ENCODE measurements at places on chromosomes 6 and 20.
A peak's percentile ranks its signal among the peaks of the same experiment; 100 is the strongest.

DNA sequence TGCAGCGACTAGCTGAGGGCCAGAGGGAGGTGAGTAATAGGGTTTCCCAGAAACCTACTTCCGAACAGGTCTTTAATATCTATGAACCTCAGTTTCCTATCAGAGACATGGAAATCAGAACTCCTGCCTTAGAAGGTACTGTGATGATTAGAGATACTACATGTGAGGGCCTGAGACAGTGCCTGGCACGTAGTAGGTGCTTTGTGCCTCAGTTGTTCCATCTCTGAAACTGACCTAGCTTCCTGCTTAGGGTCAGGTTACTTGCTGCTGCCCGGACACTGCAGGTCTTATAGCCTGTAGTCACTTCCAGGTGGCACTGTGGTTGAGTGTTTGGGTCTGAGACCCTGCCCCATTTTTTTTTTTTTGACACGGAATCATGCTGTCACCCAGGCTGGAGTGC, 20.9 kb downstream of the RAB44 start:
- H3K4me1 ChIP-seq, result no peaks in the 10 kb centered on the region
- H3K36me3 ChIP-seq, result no peaks in the 10 kb centered on the region
- H3K27me3 ChIP-seq, result no peaks in the 10 kb centered on the region
- no peak overlapping the region for H3K4me3 ChIP-seq

DNA sequence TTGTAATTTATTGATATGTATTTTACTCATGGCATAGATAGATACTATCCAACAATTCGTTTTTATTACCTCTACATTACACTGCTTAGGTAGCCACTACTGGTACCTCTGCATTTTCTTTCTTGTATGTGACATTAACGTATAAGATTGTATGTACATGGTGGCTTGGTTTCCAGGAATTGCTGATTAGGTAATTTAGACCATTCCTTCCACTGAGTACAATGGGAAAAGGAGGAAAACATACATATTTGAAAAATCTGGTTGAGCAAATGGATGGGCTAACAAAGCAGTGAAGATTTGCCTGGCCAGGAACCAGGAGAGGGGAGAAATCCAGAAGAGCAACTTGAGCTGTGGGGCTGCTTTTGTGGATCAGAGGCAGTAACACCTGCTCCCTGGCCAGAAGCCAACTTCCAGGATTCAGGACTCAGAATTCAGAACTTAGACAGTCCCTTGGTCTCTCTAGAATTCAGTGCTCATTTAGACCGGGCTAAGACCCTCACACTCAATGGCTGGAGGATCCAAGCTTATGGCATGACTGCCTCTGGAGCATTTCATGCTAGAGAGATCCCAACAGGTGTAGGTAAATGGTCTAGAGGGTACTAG, 17.9 kb upstream of the MICB start:
- no peak overlapping the region for H3K4me3 ChIP-seq
- no peaks in the 10 kb centered on the region for H3K4me1 ChIP-seq
- H3K27me3 ChIP-seq, result no peaks in the 10 kb centered on the region
- peaks cover 3% of the 10 kb centered on the region for H3K36me3 ChIP-seq
- H3K27ac ChIP-seq, result no peak overlapping the region
- no peak for DNase-seq

GRCh38 chr20:43843096-43843964, 71.3 kb upstream of the TOX2 start:
- DNase-seq, result no peak
- no peaks in the 10 kb centered on the region for H3K36me3 ChIP-seq
- peaks cover 4% of the 10 kb centered on the region for H3K27me3 ChIP-seq
- H3K4me3 ChIP-seq, result no peak overlapping the region
- H3K27ac ChIP-seq, result no peak overlapping the region
- H3K4me1 ChIP-seq, result peaks cover 58% of the 10 kb centered on the region

- no peaks in the 10 kb centered on the region for H3K27me3 ChIP-seq
- H3K27ac ChIP-seq, result no peak overlapping the region
- H3K36me3 ChIP-seq, result no peaks in the 10 kb centered on the region
- peaks cover 20% of the 10 kb centered on the region for H3K4me1 ChIP-seq
Measured at GRCh38 chr6:157481865-157482249, 100.9 kb downstream of the ZDHHC14 start.

DNA sequence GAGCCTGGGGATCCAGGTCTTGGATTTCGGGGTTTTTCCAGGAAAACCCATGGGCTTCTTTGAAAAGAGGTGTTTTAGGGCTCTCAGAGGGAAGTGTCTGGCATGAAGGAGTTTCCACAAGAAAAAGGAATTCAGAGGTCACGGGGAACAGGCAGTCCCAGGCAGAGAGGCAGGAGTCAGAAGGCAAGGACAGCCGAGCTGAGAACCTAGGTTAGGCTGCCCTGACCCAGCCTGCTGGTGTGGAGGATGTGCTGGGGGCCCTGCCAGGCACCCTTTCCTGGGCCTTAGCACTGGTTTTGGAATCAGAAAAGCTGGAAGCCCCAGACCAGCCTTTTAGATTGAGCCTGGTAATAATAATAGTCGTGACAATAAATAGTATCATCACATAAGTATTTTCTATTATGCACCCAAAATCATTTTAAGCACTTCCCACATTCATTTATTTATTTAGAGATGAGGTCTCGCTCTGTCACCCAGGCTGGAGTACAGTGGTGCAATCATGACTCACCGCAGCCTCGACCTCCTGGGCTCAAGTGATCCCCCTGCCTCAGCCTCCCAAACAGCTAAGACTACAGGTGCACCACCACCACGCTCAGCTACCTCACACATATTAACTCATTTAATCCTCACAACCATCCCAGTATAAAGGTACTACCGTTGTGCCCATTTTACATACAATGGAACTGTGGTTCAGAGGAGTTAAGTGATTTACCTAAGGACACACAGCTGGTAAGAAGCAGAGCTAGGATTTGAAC, 19.9 kb downstream of the TGM2 start:
- no peak overlapping the region for H3K4me3 ChIP-seq
- H3K27ac ChIP-seq, result no peak overlapping the region
- DNase-seq, result no peak
- H3K27me3 ChIP-seq, result peaks cover 1% of the 10 kb centered on the region

DNA sequence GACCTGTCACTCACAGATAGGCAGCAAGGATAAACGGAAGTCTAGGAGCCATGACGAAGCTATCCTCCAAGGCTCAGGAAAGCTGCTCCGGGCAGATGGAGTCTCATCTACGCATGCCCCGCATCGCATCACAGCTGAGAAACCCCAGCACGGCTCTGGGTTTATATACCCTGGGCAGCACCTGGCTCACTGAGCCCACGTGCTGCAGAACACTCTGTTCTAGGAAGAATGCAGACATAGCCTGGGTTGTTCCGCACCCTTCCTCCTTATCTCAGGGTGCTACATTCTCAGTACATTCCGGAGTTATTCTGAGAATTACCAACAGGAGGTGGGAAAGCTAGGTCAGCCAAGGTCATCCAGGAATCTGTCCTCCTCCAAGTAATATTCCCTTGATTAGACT, 260.4 kb downstream of the CBLN4 start:
- no peak for DNase-seq
- H3K4me3 ChIP-seq, result no peak overlapping the region
- H3K36me3 ChIP-seq, result no peaks in the 10 kb centered on the region
- no peaks in the 10 kb centered on the region for H3K4me1 ChIP-seq
- H3K27ac ChIP-seq, result no peak overlapping the region
- no peaks in the 10 kb centered on the region for H3K27me3 ChIP-seq

DNA sequence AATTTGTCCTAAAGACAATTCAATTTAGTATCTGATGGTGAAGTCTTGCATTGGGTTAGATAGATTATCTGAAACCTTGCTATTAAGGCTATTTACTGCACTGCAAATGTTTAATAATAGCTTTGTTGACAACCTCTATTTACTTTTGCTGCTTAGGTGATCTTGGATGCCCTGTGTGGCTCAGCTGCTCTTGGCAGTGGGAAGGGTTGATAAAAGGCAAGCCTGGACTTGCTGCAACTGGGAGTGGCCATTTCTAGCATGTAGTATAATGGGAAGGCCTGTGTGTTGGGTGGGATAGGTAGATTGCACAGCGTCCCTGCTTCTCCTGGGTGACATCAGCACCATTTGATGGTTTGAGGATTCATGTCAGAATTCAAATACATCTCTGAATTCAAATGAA, 49.1 kb downstream of the ARMC2 start:
- no peak overlapping the region for H3K27ac ChIP-seq
- H3K36me3 ChIP-seq, result peaks cover 10% of the 10 kb centered on the region
- H3K4me1 ChIP-seq, result peaks cover 41% of the 10 kb centered on the region
- no peak overlapping the region for H3K4me3 ChIP-seq

DNA sequence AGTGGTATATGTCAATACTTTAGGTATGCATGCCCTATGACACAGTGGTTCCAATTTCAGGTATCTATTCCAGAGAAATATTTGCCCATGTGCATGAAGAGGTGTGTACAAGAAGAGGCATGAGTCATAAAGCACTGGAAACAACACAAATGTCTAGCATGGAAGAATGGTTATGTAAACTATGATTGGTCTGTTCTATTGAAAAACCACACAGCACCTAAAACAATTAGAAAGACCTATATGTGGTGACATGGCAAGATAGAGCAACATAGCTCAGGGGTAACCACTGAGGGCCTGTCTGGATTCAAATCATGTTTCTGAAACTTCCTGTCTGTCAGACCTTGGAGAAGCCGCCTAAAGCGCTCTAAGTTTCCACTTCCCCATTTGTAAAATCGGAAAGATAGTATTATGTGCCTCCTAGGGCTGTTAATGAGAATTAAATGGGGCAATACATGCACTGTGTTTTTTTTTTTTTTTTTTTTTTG, 76.0 kb upstream of the SHLD1 start:
- peak overlapping the region; percentile 72 for H3K27ac ChIP-seq
- DNase-seq, result no peak
- H3K4me3 ChIP-seq, result no peak overlapping the region
- no peaks in the 10 kb centered on the region for H3K36me3 ChIP-seq

DNA sequence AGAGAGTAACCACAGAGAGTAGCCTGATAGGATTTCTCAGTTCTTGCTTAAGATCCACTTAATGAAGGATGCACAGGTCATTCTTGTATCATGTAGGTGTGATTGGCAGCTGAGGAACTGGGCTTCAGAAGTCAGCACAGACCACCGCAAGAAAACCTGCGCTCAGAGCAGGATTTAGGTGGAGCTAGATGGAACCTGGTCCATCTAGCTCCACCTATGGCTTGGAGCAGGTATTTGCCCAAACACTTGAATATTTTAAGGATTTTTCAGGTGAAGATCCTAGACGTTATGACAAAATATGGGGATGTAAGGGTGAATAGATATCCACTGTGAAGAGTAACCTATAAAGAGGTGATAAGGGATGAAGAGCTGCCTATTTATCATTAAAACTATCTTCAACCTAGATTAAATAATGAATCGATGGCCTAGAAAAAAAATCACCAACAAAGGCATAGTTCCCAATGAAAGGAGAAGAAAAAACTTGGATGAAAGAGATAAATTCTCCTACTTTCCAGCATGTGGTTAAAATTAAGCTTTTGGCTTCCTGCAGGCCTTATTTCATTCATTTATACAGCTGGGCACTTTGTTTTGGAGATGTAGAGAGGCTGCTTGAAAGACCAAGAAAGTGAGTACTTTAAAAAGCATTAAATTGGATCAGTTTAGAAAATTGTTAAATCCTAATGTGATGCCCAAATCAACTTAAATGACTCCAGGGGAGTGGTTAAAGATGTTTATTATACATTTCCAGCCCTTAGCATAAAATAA, 778.4 kb upstream of the GJE1 start:
- no peak overlapping the region for H3K4me3 ChIP-seq
- no peaks in the 10 kb centered on the region for H3K36me3 ChIP-seq
- no peaks in the 10 kb centered on the region for H3K27me3 ChIP-seq

- peaks cover 8% of the 10 kb centered on the region for H3K36me3 ChIP-seq
- peaks cover 45% of the 10 kb centered on the region for H3K4me1 ChIP-seq
- H3K4me3 ChIP-seq, result peak within 1 kb of the TSS; percentile 75
Measured at GRCh38 chr6:31586008-31586407, at the start of gene LST1. LST1 (plus strand) TSS chr6:31586277; CDS start chr6:31587300, 1,023 bp downstream.

DNA sequence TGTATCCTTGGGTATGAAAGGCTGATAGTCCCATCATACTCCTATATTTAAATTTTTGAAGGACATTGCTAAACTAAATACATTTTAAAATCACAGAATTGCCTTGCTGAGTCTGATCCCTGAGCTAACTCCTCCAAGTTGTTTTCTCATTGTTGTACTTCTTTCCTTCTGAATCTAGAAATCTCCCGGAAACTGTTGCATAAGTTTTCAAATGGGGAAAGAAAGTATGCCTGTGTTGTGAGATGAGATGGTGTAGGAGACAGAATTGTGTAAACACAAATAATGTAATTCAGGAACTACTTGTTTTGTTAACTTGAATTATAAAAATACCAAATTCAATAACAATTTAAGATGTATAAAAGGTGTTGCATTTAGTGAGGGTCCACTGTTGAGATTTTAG, 7.3 kb downstream of the PNRC1 start:
- DNase-seq, result no peak
- no peaks in the 10 kb centered on the region for H3K27me3 ChIP-seq
- peaks cover 38% of the 10 kb centered on the region for H3K36me3 ChIP-seq
- peaks cover 18% of the 10 kb centered on the region for H3K4me1 ChIP-seq

- no peak overlapping the region for H3K4me3 ChIP-seq
- no peak overlapping the region for H3K27ac ChIP-seq
- H3K36me3 ChIP-seq, result no peaks in the 10 kb centered on the region
- no peaks in the 10 kb centered on the region for H3K4me1 ChIP-seq
Measured at GRCh38 chr6:158548418-158549161, 11.3 kb upstream of the TMEM181 start.

GRCh38 chr6:30724906-30725667, 4.9 kb downstream of the TUBB start:
- H3K4me1 ChIP-seq, result peaks cover 29% of the 10 kb centered on the region
- H3K27me3 ChIP-seq, result no peaks in the 10 kb centered on the region
- H3K36me3 ChIP-seq, result peaks cover 86% of the 10 kb centered on the region
- no peak for DNase-seq
- peak overlapping the region; percentile 58 for H3K4me3 ChIP-seq

- no peaks in the 10 kb centered on the region for H3K27me3 ChIP-seq
- no peaks in the 10 kb centered on the region for H3K36me3 ChIP-seq
- DNase-seq, result no peak
Measured at GRCh38 chr6:84798257-84798656, 33.9 kb upstream of the TBX18 start.

- peaks cover 61% of the 10 kb centered on the region for H3K4me1 ChIP-seq
- peak overlapping the region; percentile 13 for H3K4me3 ChIP-seq
- DNase-seq, result no peak
- peaks cover 69% of the 10 kb centered on the region for H3K36me3 ChIP-seq
- peak overlapping the region; percentile 49 for H3K27ac ChIP-seq
- no peaks in the 10 kb centered on the region for H3K27me3 ChIP-seq
Measured at GRCh38 chr20:33680686-33681085, 5.5 kb downstream of the E2F1 start.

GRCh38 chr6:82185948-82186535, 61.5 kb downstream of the IBTK start:
- no peak overlapping the region for H3K27ac ChIP-seq
- peaks cover 56% of the 10 kb centered on the region for H3K36me3 ChIP-seq
- no peak overlapping the region for H3K4me3 ChIP-seq
- H3K27me3 ChIP-seq, result no peaks in the 10 kb centered on the region

DNA sequence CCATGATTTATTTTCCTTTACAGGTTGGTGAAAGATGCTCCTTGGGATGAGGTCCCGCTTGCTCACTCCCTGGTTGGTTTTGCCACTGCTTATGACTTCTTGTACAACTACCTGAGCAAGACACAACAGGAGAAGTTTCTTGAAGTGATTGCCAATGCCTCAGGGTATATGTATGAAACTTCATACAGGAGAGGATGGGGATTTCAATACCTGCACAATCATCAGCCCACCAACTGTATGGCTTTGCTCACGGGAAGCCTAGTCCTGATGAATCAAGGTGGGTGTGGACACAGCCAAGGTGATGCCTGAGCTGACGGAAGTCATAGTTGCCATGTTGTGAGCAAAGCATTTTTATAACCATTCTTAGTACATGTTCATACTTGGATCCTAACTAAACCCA, 34.6 kb upstream of the CALHM6 start:
- DNase-seq, result no peak
- H3K4me1 ChIP-seq, result no peaks in the 10 kb centered on the region
- no peaks in the 10 kb centered on the region for H3K27me3 ChIP-seq
- H3K36me3 ChIP-seq, result no peaks in the 10 kb centered on the region
- no peak overlapping the region for H3K4me3 ChIP-seq

Measured in activated T-helper 2 cell treated with anti-CD3 and anti-CD28 coated beads, Interferon-gamma antibody, Interleukin-2, Interleukin-4, amounts not matched to agents 10 μg/mL and 5 μg/mL and 100 μg/mL, durations not matched to agents 14 hours and 24 hours and 36 hours (primary cell).